ENCODE measurements at places on chromosomes 4 and X.

- no peak for DNase-seq
Measured at GRCh38 chrX:107560980-107561379, 67.3 kb upstream of the PRPS1 start.

GRCh38 chrX:46317163-46317562, 228.1 kb downstream of the ZNF674 start:
- DNase-seq: no peak

DNA sequence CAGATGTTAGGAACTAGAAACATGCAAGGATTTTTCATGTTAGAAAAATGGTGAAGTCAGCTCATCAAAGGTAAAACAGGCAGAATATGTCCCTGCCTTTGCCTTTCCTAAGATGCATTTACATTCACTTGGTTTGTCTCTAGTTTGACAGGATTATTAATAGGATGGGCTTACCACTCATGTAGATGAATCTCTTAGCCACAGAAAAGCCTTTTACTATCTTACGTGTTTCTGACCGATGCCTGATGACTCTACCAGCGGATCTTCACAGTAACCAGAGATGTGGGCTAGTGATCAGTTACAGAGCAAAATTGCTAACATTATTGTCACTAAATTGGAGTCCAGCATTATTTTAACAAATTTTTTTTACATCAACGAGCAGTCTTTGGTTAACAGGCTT, 187.6 kb downstream of the MAML3 start:
- no peak for DNase-seq

DNA sequence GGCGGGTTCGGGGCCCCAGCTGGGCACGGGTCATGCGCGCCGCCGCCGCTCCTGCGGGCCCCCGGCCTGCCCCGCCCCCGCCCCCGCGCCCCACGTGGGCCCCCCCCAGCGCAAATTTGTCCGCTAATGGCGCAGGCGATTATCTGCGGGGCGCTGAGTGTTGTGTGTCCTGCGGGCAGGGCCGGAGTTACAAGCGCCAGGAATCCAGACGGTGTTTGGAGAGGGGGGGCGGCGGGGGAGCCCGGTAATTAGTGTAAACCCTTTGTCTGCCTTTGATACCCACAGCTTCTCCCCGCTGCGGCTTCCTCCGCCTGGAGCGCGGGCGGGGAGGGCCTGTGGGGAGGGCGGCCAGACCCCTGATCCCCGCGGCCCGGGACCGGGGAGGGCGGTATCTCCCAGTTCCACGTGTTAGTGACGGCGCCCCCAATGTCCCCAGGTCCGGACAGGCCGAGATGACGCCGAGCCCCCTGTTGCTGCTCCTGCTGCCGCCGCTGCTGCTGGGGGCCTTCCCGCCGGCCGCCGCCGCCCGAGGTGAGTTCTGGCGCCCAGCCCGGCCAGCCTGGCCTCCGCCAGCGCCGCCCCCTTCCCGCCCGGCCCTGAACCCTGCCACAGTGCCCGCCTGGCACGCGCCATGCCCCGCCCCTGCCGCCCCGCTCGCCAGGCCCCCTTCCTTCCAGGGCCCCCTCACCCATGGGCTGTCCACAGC, 761 bp downstream of the FGFRL1 start:
- no peak for DNase-seq

DNA sequence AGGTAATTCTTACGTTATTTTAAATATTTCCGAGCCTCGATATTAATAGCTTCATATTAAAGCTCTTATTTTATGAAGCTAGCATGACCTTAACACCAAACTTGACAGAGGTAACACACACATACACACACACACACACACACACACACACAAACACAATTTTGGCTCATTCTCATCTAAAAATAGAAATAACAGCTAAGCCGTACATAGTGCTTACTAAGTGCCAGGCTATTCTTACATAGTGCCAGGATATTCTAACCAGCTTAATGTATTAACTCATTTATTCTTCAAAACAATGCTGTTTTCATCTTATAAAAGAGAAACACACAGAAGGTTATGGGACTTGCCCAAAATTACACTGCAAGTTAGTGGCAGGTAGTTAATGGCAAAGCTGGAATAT, 87.0 kb upstream of the BLTP1 start:
- no peak for DNase-seq

- no peak for DNase-seq
Measured at GRCh38 chr4:84366161-84366560, 132.9 kb downstream of the NKX6-1 start.

GRCh38 chr4:1767770-1768366, 25.2 kb upstream of the FGFR3 start:
- peak; percentile 26 for DNase-seq

DNA sequence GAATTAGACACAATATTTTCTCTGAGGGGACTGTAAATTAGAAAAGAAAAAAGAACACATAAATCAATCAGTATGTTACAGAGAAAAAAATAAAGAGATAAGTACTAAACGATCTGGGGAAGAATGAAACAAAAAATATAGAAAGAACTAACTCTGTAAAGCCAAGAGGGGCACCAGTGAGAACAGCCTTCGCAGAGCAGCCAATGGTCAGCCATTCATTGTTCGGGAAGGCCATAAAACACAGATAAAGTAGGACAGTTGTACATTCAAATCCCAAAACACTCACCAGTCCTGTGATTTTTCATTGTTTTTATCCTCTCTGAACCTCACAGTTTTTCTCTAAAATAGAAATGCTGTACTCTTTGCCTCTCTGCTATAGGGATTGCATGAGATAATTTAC, 127.9 kb downstream of the NEK1 start:
- no peak for DNase-seq

DNA sequence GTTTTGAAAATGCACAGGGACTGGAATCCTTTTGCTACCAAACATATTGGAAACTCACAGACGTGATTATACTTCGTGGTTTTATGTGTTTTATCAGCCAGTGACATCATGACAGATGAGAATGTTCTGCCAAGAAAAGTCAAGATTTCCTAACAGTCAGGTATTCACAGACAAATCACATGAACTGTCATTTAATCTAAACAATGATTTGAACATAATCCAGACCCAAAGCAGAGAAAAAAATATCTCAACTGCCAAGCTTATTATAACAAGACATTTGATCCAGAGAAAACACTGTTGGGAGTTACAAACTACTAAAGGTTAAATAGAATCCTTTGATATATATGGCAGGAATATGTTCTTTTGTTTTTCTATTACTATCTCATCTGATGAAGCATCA, 635.9 kb upstream of the FRG1 start:
- no peak for DNase-seq

DNA sequence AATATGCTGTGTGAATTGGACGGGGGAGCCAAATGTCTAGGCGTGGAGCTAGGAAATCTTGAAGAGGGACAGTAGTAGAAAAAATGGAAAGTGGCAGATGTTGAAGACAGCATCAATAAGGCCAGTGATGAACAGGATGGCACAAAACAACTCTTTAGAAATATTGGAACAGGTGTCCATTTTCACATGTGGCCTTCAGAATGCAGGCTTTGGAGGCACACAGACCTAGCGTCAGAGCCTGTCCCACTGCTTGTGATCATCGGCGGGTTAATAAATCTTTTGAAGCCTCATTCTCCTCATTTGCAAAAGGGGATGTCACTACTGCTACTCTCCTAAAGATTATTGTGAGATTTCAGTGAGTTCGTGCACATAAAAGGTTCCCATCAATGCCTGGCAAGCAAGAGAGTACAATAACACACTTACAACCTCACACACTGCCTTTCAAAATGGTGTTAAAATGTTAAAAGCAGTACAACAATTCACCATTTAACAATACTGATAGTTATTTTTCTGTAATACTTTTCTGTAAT, 2.4 kb downstream of the PDLIM3 start:
- DNase-seq: no peak

DNA sequence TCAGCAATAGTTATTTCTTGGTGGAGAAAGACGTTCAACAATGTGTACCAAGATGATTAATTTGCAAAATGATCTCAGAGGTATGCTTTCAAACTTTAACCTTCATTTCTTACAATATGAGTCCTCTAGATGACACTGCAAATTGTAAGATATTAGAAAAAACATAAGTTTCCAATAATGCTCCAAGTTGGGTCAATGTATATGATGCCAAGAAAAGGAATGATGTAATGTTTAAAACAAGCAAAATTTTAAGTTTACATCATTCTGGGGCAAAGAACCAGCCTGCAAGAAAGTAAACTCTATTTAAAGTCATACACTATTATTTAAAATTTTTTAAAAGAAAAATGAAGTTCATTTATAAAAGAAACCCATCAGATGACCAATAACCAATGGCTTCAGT, 56.1 kb downstream of the PRSS12 start:
- no peak for DNase-seq

GRCh38 chr4:94551643-94552564, 100.2 kb downstream of the PDLIM5 start:
- DNase-seq: no peak

- DNase-seq: no peak
Measured at GRCh38 chrX:67759018-67759417, 215.2 kb downstream of the AR start.

DNA sequence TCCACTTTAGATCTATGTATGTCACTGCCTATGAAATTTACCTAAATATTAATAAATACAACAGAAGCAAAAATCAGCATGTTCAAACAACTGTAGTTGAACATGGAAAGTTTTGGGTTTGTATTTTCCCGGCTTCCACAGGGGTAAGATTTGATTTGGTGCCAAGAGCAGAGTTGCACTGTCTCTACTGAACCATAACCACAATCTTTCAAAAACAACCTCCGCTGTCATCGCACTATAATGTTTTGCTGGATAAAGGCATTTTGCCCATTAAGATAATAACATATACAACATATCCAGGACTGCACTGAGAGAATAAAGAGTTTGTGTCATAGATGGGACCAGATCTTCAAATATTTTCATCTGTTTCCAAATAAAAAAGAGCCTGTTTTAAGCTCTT, 94.9 kb downstream of the TENM3 start:
- DNase-seq: no peak

DNA sequence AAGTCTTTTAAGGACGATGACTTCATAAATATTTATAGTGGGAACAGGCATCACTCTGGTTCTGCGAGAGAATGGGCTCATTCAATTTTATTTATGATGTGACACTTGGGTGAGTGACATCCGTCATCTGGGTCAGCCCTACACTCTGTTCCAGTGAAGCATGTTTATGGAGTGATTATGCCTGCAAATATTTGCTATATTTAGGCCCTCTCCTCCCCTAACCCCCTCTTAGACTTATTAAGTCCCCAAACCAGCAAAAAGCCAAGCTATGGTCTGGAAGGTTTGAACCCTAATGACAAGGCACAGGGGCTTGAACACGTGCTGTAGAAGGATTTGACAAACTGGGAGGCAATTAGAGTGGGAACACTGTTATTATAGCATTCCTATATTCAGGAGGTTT, 55.9 kb downstream of the C4orf51 start:
- DNase-seq: no peak

DNA sequence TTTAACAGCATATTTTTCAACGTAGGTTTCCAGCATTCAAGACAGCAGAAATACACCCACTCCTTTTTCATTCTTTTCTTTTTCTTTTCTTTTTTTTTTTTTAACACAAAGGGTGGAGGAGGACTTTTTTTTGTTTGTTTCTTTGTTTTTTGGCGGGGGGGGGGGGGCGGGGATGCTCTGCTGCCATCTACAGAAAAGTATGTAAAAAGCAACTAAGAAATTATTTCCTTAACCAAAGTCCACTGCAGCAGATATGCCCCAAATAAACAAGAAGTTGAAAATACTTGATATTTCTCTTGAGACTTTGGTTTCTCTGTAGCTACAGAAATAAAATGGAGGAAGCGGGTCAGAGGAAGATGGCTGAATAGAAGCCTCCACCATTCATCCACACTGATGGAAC, 63.2 kb upstream of the PBDC1 start:
- DNase-seq: no peak

DNA sequence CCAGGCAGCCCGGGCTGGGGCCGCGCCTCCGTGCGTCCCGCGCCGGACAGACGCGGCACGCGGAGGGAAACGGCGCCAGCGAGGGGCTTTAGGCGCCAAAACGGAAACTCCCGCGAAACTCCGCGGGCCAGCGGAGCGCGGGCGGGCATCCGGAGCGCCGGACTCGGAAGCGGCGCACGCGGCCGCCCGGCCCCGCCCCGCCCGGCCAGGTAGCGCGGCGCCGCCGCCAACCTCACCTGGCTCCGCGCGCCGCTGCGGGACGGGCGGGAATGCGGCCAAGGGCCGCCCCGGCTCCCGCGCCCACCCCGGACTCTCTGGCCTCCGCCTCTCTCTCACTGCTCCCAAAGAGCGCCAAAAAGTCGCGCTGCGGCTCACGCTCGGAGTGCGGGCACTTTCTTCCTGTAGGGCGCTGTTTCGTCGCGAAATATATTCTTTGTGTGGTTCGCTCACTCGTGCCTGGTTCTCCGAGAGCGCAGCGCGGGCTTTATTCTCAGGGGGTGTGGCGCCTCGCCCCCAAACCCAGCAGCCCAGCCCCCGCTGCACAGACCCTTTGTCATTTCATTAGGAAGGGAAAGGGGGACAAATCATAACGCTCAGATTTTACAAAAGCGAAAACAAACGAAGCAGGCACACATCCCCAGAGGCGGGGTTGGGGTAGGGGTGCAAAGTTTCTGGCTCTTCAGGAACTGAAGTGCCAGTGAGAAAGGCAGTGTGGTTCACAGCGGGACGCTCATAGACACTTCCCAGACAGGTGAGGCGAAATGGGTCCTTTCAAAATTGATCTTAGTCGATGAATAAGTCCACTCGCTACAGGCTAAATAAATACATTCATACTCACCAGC, 961 bp upstream of the MBNL3 start:
- peak; percentile 46 for DNase-seq

DNA sequence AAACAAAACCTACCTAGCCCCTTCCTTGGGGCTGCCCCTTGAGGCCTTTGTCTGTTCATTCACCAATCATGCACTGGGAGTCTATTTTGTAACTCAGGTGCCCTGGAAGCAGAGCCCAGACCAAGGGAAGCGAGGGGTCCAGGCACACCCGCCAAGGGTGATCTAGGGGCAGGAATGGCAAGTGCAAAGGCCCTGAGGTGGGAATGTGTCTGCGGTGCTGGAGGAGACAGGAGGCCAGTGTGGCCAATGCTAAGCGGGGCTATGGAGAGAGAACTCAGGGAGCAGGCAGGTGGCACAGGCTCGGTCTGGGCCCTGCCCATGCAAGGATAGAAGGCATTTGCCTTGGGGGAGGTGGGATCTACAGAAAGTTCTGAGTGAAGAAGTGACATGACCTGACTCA, 3.5 kb upstream of the SH3BP2 start:
- no peak for DNase-seq

GRCh38 chr4:15516494-15516893, 46.8 kb downstream of the CC2D2A start:
- no peak for DNase-seq

DNA sequence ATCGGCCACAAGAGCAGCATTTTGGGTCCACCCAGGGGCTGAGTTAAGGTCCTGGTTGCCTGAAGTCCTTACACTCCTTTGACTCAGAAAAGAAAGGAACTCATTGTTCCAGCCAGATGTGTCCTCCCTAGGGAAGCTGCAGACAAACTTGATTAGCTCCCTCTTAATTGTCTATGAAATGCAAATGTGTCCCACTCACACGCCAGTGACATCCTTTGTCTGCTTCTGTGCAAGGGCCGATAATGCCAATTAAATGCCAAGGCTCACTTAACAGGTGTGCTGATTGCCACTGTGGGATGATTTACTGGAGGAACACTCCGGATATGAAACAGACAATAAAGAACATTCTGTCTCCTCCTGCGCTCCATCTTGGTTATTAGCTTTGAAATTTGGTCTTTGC, 332.9 kb upstream of the CPEB2 start:
- no peak for DNase-seq

GRCh38 chr4:60619531-60620305, 580.4 kb upstream of the ADGRL3 start:
- no peak for DNase-seq

Measured in MM.1S (cell line).